ENCODE measurements at places on chromosomes 6 and 20.

DNA sequence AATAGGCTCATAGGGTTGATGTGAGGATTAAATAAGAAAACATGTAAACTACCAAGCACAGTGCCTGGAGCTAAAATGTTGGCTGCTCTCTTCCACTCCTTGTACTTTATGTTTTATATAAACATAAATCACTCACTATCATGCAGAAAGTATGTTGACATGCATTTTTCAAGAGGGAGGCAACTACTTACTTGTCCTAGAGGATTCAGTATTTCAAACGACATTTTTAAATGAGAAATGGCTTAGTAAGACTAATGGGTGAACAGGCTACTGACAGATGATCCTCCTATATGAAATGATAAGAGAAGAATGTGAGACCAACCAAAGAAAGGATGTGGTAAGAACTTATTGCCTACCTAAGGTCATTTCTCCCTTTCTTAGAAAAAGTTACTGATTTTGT, 21.0 kb downstream of the LATS1 start:
- no peak for DNase-seq

DNA sequence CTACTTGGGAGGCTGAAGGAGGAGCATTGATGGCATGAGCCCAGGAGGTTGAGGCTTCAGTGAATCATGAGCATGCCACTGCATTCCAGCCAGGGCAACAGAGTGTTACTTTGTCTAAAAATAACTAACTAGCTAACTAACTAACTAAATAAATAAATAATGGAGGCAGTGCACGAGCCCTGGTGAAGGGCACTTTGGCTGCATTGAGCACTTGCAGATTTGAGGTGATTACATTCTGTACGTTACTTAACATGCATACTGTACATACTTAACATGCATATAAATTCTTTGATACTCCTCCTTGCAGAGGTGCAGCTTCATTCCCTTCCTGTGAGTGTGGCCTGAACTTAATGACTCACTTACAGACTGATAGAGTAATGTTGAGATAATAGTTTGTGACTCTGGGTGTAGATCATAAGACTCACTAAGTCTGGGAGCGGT, 10.7 kb downstream of the HLA-A start:
- DNase-seq: no peak

DNA sequence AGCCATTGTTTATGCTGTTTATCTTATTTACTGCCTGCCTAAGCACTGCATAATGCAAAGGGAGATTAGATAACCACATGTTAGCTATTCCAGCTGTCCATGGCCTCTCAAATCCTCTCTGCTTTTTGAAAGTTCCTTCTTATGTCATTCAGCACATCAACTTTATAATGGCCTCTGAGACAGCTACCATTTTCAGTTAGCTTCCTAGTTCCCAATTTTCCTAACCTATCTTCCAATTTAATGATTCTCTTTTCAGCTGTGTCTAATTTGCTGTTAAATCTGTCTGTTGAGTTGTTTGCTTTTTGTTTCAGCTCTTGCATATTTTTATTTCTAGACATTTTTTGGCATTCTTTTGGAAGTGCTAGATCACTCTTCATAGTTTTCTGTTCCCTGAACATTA, 173.4 kb upstream of the PLCB4 start:
- no peak for DNase-seq

DNA sequence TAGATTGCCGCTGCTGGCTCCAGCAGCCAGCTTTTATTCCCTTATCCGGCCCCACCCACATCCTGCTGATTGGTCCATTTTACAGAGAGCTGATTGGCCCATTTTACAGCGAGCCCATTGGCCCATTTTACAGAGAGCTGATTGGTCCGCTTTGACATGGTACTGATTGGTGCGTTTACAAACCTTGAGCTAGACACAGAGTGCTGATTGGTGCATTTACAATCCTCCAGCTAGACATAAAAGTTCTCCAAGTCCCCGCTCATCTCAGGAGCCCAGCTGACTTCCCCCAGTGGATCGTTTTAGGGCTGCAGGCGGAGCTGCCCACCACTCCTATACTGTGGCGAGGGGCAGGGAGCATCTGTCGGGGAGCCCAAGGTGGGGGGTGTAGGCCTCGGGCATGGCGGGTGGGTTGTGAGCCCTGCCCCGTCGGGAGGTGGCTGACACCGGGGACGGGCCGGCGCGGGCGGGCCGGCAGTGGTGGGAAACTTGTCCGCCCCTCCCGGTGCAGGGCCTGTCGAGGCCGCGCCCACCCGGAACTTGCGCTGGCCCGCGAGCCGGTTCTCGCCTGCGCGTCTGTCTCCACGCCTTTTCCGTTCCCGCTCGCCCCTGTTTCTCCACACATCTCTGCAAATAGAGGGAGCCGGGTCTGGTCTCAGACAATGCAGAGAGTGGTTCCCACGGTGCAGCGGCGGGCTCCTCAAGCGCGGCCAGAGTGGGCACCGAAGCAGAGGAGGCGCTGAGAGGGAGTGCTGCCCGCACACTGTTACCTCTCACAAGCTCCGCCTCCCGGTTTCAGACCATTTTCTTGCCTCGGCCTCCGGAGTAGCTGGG, 86.1 kb upstream of the STMND1 start:
- no peak for DNase-seq

GRCh38 chr6:14524319-14524718, 406.7 kb downstream of the CD83 start:
- peak; percentile 60 for DNase-seq

DNA sequence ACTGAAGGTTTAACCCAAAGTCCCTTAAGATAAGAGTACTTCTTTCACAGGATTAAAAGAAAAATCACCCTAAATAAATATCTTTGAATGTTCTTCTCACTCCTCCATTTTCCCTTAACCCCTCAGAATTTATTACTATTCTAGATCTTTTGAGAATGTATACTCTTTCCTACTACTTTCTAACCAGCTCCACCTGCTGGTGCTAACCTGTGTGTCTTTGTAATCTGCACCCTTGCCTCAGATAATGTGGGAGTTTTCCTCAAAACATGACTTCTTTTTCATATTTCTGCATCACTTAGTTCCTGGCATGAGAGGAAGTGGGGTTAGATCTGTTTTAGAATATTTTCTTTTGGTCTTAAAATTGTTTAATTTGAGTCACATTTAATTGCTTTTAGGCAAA, 394.2 kb downstream of the BMP2 start:
- DNase-seq: no peak

DNA sequence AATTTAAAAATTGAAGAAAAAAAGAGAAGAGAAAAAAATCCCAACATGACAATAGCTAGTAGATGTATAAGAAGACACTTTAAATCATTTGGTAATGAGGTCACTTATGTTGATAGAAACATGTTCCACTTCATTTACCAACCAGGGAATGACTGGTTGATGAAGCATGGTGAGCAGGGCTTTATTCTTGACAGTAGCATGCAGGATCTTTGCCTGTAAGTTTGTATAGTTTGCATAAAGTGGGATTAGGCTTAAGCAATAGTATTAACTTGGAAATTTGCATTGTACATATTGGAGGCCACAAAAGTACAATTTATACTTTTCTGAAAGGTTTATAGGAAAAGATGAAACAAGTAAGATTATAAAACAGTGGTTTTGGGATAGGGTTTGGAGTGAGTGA, 67.0 kb downstream of the NOX3 start:
- no peak for DNase-seq

DNA sequence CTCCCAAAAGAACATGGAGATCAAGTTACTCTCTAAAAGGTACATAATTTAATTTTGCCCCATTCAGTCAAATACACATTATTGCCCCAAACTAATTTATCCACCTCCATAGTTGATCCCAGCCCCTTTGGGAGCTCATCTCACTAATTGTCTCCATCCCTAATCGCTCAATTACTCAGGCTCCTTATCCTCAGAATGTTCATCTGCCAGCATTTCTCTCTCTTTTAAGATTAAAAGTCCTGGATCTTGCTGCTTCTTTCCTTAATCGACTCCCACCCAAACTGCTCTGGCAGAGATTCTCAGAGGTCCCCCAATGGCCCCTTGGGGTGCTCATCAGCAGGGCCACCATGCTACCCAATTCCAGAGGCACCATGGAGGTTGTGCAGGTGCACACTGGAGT, 18.4 kb upstream of the NNAT start:
- no peak for DNase-seq

GRCh38 chr20:25858495-25859425, 162.1 kb upstream of the ZNF337 start:
- DNase-seq: no peak

DNA sequence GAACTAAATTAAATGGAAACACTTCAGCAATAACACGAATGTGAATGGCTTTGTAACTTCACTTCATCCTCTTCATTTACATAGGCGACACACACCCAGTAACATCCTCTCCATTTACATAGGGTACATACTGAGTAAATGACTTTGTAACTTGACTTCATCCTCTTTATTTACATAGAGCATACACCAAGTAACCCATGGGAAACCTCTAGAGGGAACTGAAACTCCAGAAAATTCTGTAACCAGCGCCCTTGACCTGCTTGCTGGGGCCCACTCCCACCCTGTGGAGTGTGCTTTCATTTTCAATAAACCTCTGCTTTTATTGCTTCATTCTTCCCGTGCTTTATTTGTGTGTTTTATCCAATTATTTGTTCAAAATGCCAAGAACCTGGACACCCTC, 81.6 kb upstream of the OPRM1 start:
- no peak for DNase-seq

- DNase-seq: no peak
Observed at GRCh38 chr20:64268174-64268573, 12.6 kb downstream of the PCMTD2 start.

GRCh38 chr20:20022498-20022897, 5.3 kb downstream of the NAA20 start:
- no peak for DNase-seq

- peak; percentile 23 for DNase-seq
Observed at GRCh38 chr20:35232575-35232974, 6.1 kb downstream of the MMP24 start.

- DNase-seq: no peak
Observed at GRCh38 chr20:47454298-47455132, 47.2 kb upstream of the NCOA3 start.

DNA sequence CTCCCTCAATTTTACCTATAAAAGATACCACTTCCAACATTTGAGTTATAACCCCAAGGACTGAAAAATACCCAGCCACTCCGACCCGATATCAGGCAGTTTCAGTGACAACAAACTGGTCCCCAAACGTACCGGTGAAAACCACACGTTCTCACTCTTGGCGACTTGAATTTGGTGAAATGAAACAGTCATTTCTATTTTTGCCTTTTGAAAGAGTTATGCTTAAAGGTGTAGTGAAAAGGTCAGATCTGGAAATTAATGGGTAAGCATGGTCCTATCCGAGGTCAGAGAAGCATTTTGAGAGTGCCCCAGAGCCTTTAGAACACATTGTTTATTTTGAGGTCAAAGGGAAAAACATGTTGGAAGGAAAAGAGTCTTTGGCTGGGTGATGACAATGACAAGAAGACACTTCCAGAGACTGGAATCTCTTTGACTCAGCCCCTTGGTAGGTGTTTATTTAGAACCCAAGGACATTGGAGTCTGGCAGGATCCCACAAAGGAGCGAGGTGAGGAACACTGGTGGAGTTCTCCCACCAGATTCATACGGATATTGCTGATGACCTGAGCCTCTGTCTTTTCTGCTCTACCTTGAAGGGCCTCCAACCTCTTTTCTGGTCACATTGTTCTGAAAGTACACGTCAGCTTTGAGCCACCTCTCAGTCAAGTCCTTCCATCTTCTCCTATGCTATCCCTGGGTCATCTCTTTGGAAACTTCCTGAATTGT, 235.0 kb downstream of the GMPR start:
- no peak for DNase-seq

GRCh38 chr20:20499439-20499838, 131.5 kb downstream of the INSM1 start:
- no peak for DNase-seq

GRCh38 chr20:58360936-58361335, 28.1 kb upstream of the VAPB start:
- DNase-seq: no peak

GRCh38 chr20:40746251-40746650, 57.2 kb upstream of the MAFB start:
- no peak for DNase-seq

GRCh38 chr20:4891997-4892396, 109.3 kb downstream of the SLC23A2 start:
- DNase-seq: no peak

DNA sequence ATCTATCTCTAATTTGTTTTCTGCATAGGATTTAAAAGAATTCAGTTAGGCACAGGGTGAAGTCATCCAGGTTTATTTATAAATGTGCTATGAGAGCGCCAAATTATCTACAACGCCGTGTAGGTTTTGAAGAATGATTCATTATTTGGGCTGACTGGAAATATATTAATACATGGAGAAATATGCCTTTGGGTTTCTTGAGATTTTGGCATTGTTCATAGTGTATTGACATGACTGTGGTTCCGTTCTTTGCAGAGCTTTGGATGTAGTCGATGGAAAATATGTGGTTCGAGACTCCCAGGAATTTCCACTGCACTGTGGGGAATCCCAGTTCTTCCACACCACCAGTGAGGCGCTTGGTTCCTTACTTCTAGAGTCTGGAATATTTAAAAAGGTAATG, 90.9 kb downstream of the CRYBG1 start:
- no peak for DNase-seq

DNA sequence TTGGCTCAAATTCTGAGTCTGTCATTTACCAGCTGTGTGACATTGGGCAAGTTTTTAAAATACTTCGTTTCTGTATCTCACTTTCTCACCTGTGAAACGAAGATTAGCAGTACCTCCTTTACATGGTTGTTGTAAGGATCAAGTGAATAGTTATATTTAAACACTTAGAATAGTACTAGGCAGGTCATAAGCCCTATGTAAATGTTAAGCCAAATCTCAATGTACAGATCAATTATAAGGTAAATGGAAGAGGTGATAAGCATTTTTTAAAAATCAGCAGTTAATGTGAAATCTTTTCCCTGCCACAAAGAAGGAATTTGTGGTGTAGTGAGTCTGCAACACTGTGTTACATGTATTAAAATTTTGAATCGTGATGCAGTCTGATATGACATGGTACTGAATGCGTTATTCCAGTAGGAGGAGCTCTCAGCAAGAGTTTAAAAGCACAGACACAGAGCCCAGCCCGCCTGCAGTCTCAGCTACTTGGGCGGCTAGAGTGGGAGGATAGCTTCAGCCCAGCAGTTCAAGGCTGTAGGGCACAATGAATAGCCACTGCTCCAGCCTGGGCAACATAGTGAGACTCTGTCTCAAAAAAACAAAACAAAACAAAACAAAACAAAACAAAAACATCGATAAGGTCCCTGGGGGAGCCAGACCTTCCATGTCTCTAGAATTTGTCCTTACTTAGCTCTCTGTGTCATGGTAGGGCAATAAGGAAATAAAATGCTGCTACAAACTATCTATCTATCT, 46.0 kb downstream of the GTF2H5 start:
- DNase-seq: peak; percentile 29

DNA sequence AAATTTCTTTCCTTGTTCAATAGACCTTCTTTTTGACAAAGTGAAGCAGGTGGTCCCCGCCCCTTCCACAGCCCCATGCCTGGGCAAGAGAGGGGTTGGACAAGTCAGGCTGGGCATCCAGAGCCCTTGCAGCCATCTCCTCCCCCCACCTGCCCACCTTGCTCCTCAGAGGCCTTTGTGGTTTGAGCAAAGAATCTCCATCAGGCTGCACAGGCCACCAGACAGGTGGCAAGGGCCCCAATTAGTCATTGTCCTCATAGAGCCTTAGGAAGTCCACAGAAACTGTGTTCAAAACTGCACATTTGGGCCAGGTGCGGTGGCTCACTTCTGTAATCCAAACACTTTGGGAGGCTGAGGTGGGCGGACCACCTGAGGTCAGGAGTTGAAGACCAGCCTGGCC, 1.5 kb upstream of the MAPK13 start:
- no peak for DNase-seq

GRCh38 chr6:145069966-145070365, 665.4 kb downstream of the EPM2A start:
- no peak for DNase-seq

- peak; percentile 22 for DNase-seq
Observed at GRCh38 chr6:163688739-163689362, 274.3 kb downstream of the QKI start.
